ENCODE measurements at places on chromosomes 3 and 15.

DNA sequence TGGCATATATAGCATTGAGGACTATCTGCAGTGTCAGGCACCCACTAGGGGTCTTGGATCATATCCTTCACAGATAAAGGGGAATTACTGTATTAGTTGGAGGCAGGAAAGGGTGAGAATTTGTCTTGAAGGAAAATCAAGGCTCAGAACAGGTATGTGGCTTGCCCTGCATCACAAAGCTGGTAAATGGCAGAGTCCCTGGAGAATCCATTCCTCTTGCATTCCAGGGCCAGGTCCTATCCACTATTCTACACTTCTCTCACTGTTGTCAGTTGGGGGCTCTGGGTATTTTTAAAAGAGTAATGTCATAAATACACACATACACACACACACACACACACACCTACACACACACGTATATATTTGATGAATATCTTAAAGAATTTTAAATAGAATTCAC, 19.8 kb upstream of the FGF12 start:
- DNase-seq, result no peak

DNA sequence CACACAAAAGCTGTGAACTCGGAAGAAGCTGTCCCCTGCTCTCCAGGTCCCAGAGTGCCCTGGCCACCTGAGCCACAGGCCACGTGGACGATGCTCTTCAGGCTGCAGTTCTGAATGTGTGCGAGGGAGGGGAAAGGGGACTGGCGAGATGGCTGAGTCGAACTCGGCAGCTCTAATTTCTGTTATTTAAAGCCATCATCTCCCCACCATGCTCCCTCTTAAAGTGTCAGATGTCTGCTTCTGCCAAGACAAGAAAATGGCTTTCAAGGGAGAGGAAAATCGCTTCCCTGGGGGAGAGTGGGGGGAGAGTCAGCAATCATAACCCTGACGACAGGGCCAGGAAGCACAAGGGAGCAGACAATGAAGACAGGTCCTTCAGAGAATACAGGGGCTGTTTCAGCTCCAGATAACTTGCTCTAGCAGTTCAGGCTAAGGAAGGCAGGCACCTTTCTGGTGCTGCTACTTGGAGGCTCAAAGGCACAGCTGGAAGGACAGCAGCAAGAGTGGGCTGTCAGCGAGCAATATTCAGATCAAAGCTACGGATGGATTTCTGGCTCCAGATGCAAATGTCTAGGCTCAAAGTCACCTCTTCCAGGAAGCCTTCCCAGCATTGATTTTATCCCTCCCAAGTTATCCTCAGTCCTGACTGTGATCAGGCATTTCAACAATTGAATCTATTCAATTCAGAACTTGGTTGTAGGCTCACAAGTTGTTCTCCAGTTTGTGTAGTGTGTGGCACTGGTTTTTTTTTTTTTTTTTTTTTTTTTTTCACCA, 15.5 kb upstream of the CCDC33 start:
- DNase-seq, result no peak

- no peak for DNase-seq
Observed at GRCh38 chr3:181727341-181728032, 15.8 kb downstream of the SOX2 start.

- DNase-seq, result no peak
Observed at GRCh38 chr15:92001307-92001706, 147.8 kb downstream of the SLCO3A1 start.

DNA sequence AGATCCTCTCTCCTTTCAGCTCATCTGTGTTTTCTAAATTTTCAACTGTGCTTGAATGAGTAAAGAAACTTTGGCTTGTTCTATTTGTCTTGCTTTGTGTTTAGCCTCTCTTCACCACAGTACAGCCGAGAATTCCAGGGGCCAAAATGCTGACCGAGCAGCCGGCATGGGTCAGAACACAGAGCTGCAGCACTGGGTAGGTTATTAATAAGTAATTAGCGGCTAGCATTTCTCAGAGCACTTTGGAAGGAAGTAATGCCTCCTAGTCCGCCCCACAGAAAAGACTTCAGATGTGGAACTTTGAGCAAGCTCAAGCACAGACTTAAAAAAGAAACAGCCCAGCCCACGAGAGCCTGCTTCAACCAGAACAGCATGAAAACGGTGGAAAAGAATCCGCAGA, 343.9 kb downstream of the ARRDC4 start:
- no peak for DNase-seq

GRCh38 chr15:78993931-78994530, 49.2 kb upstream of the CTSH start:
- no peak for DNase-seq

DNA sequence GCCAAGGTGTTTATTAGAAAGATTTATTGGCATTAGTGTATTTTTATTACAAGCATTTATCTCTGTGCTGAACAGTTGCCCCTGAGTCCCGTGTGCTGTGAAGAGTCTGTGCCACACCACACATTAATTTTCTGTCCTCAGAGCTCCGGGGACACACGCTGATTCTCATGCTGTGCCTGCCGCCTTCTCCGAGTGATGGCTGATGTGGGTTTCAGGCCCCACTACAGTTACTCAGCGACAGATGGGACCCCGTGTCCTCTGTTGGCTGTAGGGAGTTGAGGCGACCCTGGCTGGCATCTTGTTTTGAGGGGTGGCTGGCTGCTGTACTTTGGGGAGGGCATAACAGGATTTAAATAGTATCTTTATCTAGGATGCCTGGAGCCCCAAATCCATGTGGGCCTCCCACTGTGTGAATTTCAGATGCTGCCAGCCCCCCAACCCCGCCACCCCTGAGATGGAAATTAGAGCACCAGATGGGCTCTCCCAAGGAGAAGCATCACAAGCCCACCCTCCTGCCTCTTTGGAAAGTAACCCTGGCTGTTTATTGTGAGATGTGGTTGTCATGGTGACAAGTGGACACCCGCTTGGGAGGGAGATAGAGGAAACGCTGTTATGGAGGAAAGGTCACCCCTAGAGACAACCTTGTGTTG, 185.6 kb downstream of the APBA2 start:
- no peak for DNase-seq

DNA sequence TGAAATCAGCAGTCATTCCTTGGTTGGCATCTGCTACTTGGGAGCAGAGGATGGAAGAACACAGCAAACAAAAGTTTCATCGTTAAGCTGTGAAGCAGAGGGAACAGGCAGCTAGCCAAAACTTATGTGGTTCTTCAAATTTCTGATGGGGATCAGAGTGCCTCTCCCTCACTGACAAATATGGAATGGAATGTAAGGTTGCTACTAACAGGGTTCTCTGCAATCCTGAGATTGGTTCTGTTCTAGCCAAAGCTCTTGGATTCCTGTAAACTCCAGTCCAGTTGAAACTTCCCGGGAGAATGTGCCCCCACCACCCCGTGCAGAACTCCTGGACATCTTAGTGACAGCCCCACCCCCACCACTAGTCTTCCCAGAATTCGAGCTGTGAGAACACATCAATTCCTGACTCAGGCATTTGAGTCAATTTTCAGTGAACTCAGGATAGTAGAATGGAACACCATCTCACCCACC, 55.9 kb upstream of the PHLDB2 start:
- DNase-seq, result no peak

GRCh38 chr15:62440362-62441105, 275.4 kb upstream of the C2CD4B start:
- DNase-seq, result no peak

DNA sequence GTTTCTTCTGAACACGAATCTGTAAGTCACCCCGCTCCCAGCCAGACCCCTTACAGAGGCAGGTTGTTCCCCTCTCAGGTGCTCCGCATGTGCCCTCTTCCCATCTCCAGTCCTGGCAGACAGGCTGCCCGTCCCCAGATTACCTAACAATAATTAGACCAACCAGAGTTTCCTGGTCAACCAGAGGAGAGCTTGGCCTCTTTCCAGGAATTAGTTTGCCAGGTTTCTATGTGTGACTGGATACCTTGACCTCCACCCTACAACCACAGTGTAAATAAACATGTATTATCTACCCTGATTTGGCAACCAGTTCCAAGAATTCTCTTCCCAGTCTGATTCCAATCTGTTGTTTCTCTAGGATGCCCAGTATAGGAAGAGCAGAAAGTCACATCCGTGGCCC, 178.0 kb upstream of the UMPS start:
- DNase-seq, result no peak

DNA sequence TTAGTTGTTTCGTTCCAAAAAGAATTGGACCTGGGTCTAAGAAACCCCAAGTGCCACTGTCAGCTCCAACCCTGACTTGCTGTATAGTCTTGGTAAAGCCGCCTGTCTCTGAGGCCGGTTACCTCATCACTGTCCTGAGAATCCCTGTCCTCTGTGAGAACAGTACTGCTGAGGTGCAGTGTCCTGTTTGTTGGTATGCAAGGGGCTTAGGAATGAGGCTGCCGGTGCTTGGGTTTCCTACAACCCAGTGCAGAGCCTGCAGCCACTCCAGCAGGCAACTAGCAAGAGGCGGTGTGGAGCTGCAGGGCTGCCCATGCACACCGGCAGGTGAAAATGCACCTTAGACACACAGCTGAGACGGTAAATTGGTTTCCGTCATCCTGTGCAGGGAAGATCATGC, 52.0 kb upstream of the ATG7 start:
- no peak for DNase-seq

DNA sequence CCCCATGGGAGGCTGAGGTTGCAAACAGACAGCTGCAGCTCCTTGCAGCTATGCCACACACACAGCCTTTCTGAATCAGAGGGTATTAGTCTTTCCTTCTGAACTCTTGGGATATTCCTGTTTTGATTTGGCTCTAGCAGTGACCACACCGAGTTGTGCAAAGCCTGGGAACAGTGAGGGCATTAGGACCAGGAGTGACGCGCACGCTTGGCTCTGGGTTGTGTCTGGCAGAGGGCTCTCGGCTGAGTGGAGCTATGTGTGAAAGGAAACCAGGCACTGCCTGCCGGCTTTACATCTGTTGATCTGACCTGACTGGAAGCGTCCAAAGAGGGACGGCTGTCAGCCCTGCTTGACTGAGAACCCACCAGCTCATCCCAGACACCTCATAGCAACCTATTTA, at the start of gene GALNT15:
GALNT15 (plus strand) TSS at position 292 of the 400 bp plus-strand sequence. CDS start 472 bp downstream, outside the sequence.
- no peak for DNase-seq

- DNase-seq, result peak; percentile 17
Observed at GRCh38 chr3:173371848-173372487, 25.6 kb upstream of the NLGN1 start.

DNA sequence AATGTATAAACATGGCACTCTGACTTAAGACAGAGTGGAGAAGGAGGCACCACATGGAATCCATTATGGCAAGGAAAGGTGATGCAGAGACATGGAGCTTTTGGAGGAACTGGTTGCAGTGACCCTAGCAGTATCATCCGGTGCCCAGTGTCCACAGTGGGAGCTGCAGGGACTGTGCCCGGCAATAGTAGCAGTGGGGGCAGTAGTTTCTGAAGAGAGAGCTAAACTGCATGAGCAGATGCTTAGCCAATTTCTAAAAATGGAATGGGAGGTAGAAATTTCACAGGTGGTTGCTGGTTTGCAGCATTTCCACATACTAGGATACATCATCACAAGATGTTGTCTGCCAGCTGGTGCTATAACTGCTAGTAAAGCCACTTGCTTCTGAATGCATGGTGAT, 7.8 kb upstream of the TM2D3 start:
- no peak for DNase-seq

GRCh38 chr3:156583469-156583868, 28.6 kb upstream of the SSR3 start:
- no peak for DNase-seq

DNA sequence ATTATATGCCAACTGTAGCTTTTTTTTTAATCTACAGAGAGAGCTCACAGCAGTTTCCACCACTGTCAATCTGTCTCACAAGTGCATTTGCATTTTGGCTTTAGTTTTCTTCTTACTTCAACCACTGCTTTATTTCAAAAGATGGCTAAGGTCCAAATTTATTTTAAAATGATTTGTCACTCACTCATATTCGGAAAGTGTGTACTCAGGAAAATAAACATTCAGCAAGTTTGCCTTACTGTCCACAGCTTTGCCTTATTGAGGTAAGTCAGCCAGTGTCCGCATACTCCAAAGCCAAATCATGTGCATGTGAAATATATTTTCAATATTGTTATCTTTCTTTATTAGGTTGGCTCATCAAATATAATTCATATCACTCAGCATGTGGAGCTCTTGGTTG, 240.7 kb upstream of the ARHGEF26 start:
- DNase-seq, result no peak

GRCh38 chr3:33364531-33365128, 75.6 kb downstream of the UBP1 start:
- no peak for DNase-seq

GRCh38 chr3:48428088-48428571, 1.8 kb downstream of the PLXNB1 start:
- no peak for DNase-seq

- DNase-seq, result no peak
Observed at GRCh38 chr3:30710017-30710416, 103.6 kb downstream of the TGFBR2 start.

DNA sequence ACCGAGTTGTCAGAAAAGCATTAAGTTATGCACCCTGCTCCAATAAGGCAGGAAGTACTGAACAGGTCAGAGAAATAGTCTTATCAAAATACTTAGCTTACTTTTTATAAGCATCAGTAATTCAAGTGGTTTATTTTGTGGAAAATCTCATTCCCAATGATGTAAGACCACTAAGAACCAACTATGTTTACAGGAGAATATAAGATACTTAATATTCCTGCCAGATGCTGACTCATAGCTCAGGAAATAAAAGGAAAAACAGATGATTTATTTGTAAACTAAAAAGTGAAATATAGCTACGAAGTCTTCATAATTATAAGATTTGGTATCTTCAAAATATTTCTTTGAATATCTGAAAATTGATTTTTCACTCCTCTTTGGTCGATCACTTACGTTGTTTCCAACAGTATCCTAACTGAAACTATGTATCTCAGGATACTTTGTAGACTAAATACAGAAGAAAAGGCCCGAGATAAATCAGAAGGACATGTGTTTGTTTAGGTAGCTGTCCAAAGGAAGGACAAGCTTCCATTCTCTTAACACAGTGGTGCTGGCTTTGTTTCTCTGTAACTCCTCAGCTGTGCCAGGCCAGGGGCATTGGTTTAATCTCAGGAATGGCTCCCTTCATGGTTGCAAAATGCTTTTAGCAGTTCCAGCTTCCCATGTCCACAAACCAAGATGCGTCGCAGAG, 295.8 kb downstream of the GBE1 start:
- DNase-seq, result no peak

- DNase-seq, result no peak
Observed at GRCh38 chr3:89216016-89216739, 108.8 kb downstream of the EPHA3 start.

GRCh38 chr15:40002295-40002694, 36.7 kb downstream of the SRP14 start:
- DNase-seq, result peak; percentile 97

DNA sequence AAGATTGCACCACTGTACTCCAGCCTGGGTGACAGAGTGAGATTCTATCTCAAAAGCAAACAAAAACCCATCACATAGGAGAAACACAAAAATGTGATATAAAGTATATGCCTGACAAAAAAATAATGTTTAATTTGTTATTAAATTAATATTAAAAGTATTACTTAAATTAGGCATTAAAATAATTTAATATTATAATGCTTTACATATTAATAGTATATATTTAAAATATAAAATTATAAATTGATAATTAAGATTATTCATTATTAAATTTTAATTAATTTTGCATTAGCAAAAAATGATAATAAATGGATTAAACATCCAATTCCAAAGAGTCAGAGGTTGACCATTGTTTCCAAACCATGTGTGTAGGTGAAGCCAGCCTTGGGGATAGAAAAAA, 22.0 kb upstream of the GABRA5 start:
- no peak for DNase-seq
